A549 treated with RU486 at 1 μM for 4 hours (cell line): ENCODE measurements at places on chromosomes 4 and X. TPM values are rescaled to one million over a fixed set of nuclear protein-coding genes. Genes with fewer than 3 reads are reported as not detected.

The SPP1 gene
- total RNA-seq: 154 to 221 TPM (median 176 TPM) in 5 replicates

The LGI2 gene
- total RNA-seq: 0.09 to 0.38 TPM (median 0.25 TPM) in 5 replicates

The CT45A1 gene
- total RNA-seq: not detected in 5 replicates

The CYBB gene
- 0.03 to 0.10 TPM in 2 of 5 replicates, not detected in the others for total RNA-seq

The LRAT gene
- total RNA-seq: 0.09 TPM in 1 of 5 replicates, not detected in the others

The RIBC1 gene
- 0.45 to 1.0 TPM (median 0.90 TPM) in 5 replicates for total RNA-seq

The UCP1 gene
- not detected in 5 replicates for total RNA-seq

The HSFX3 gene
- total RNA-seq: not detected in 5 replicates

The MGAT4D gene
- not detected in 5 replicates for total RNA-seq

The SHROOM4 gene
- total RNA-seq: not detected in 5 replicates

The S100P gene
- total RNA-seq: 27.5 to 78.2 TPM (median 64.1 TPM) in 5 replicates
